ENCODE measurements at places on chromosomes 7 and 10. TPM values are rescaled to one million over a fixed set of nuclear protein-coding genes. Genes with fewer than 3 reads are reported as not detected.

Gene KAZALD1
- total RNA-seq: 22.4 TPM

Gene HOXA10
- not detected for total RNA-seq

Gene SAMD9
- total RNA-seq: 19.7 TPM

Gene JAZF1
- 3.8 TPM for total RNA-seq

Gene CYP3A5
- total RNA-seq: under 0.01 TPM

Gene TUBB8
- not detected for total RNA-seq

Gene FAM25G
- not detected for total RNA-seq

Gene ENO4
- under 0.01 TPM for total RNA-seq

Gene PVRIG
- total RNA-seq: 0.19 TPM

Gene SLC13A4
- total RNA-seq: under 0.01 TPM

Gene PGAM2
- 0.56 TPM for total RNA-seq

Gene FANK1
- 5.4 TPM for total RNA-seq

Gene TEX47
- not detected for total RNA-seq

Gene JCAD
- 7.1 TPM for total RNA-seq

Gene OR2A12
- total RNA-seq: not detected

Gene EPO
- total RNA-seq: not detected

Gene SPDYE3
- not detected for total RNA-seq

Gene CPA1
- not detected for total RNA-seq

Gene ZNF398
- 9.6 TPM for total RNA-seq

Gene CTAGE15
- not detected for total RNA-seq

Gene EN2
- not detected for total RNA-seq

Gene DYDC2
- not detected for total RNA-seq

Gene HYAL4
- not detected for total RNA-seq

Gene GJC3
- total RNA-seq: 0.19 TPM

Gene TFR2
- total RNA-seq: 0.77 TPM

Gene PCLO
- 0.19 TPM for total RNA-seq

Gene NPFFR1
- total RNA-seq: not detected

Gene NEBL
- total RNA-seq: 0.19 TPM

Gene GBX1
- total RNA-seq: not detected

Gene HOXA9
- total RNA-seq: not detected

Gene TLX1
- total RNA-seq: not detected

Gene OPN1SW
- not detected for total RNA-seq

Gene CHN2
- 4.2 TPM for total RNA-seq

Gene AGR2
- not detected for total RNA-seq

Data from regular cardiac myocyte (primary cell).